ENCODE measurements at places on chromosomes 16 and 17.

DNA sequence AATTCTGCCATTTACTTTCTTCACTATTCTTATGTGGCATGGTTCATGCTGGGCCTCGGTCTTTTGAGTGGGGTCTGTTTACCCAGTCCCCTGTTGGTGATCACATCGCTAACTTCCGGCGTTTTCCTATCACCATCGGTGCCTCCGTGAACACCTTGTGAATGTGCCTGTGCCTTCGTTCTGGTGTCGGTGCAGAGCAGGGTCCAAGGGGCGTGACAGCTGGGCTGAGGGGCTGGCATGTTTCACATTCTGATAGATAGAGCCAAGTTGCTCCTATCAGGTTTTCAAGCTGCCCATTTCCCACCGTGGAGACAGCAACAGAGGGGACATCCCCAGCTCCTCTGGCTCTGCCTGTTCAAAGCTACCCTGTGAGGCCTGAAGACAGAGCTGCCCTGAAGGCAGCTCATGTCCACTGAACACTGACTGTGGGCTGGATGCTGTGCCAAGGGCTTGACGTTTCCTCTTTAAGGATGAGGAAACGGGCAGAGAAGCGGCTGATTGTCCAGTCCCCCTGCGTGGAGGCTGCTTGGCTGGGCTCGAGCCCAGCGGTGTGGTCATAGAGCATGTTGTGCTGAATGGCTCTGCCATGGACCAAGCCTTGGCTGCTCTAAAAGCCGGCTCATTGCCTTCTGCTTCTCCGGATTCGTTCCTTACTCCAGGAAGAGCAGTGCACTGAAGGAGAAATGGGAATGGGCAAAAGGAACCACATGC is 17.0 kb downstream of the DHODH start:
- DNase-seq = no peak

DNA sequence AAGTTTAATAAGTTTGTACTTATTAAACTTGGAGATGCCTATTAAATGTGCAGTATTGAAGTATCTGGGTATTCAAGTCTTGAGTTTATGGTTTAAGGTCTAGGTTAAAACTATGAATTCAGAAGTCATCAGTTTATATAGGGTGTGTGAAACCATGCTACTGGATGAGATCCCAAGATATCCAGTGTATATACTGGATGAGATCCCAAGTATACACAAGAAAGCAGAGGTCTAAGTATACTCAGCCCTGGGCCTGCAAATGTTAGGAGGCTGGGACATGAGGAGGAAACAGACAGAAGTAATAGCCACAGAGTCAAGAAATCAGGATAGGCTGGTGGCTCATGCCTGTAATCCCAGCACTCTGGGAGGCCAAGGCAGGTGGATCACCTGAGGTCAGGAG is 194.4 kb upstream of the AXIN2 start:
- DNase-seq = no peak

- DNase-seq = no peak
These were observed 2.7 kb downstream of the TOM1L1 start for GRCh38 chr17:54903375-54903774.

- no peak for DNase-seq
These were observed 7.7 kb upstream of the SLFN12L start for GRCh38 chr17:35545150-35545549.

DNA sequence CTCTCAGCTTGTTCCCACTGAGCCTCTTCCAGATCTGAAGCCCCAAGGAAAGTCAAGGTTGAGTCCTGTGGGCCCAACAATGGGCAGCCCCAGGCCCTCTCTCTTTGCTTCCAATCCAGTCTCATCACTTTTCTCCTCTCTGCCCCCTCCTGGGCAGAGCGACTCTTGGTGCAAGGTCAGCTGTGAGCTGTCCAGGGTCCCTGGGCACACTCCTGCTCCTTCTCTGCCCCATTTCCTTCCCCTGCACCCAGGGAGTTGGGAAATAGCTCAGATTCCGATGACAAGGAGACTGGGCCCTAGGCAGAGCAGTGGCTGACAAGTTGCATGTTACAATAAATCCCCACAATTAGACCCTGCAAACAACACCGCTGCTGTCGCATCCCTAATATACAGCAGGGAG is 16.1 kb upstream of the CRHR1 start:
- no peak for DNase-seq

- DNase-seq = no peak
These were observed 2.2 kb upstream of the CMIP start for GRCh38 chr16:81442220-81442915.

DNA sequence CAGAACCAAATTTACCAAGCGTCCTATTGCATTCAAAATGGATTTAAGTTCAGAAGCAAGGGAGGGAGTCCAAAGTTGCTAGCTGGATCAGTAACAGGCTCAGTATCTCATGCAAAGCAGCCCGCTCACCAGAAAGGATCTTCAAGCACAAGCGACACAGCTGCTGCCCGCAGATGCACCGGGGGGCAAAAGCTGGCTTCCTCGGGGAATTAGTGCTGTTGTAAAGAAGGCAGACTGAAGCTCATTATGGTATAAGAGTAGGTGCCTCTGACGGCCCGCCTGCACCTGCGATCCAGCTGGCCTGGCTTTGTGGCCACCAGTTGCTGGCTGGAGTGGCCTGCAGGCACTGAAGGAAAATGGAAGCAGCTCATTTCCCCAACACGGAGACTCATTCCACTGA is 128.4 kb upstream of the RCVRN start:
- no peak for DNase-seq

DNA sequence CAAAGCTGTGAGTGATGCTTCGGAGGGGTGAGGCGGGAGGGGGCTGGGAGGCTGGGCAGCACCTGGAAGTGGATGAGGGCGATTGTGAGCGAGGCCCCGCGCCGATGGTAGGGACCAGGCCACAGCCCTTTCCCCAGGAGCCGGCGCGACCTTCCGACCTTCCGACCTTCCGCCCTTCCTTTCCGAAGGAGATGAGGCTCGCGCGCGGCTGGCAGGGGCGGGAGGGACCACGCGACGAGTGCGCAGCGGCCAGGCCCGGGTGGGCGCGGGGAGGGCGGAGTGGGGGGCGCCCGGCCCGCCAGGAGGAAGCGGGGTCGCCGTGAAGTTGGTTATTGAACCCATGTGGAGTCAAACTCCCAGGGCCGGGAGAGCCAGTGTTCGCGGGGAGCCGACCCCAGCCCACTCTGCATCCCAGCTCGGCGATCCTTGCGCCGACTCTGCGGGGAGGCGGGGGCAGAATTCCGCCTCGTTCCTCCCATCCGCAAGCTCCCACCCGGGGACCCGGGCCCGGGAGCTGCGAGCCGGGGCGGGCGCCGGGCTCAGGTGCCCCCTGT is 56.6 kb downstream of the RAP1GAP2 start:
- no peak for DNase-seq

- no peak for DNase-seq
These were observed 1.7 kb downstream of the TMEM170A start for GRCh38 chr16:75462806-75463205.

GRCh38 chr16:87424266-87424665 is 32.1 kb downstream of the MAP1LC3B start:
- no peak for DNase-seq

DNA sequence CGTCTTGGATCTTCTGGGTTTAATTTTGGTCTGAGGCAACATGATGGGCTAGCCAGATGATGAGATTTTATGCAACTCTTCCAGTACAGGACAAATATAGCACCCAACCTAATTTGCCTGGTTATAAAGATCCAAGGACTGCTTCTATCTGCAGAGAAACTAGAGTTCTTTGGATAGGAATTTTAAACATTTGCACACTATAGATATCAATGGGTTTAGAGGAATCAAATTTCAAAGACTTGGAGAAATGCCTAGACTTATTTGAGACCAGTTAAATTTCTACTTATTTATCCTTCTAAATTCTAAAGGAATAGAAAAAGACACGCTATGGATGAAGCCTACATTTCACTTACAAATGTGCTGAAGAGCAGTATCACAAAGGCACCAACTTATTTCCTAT is 12.6 kb downstream of the PMFBP1 start:
- no peak for DNase-seq

DNA sequence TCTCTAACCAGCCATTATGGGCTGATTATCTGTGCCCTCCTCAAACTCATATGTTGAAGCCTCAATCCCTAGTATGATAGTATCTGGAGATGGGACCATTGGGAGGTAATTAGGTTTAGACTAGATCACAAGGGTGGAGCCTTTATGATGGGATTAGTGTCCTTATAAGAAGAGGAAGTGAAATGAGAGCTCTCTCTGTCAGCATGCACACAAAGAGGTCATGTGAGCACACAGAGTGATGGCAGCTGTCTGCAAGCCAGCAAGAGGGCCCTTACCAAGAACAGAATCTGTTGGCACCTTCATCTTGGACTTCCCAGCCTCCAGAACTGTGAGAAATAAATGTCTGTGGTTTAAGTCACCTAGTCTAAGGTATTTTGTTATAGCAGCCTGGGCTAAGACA is 101.9 kb downstream of the PCTP start:
- no peak for DNase-seq

DNA sequence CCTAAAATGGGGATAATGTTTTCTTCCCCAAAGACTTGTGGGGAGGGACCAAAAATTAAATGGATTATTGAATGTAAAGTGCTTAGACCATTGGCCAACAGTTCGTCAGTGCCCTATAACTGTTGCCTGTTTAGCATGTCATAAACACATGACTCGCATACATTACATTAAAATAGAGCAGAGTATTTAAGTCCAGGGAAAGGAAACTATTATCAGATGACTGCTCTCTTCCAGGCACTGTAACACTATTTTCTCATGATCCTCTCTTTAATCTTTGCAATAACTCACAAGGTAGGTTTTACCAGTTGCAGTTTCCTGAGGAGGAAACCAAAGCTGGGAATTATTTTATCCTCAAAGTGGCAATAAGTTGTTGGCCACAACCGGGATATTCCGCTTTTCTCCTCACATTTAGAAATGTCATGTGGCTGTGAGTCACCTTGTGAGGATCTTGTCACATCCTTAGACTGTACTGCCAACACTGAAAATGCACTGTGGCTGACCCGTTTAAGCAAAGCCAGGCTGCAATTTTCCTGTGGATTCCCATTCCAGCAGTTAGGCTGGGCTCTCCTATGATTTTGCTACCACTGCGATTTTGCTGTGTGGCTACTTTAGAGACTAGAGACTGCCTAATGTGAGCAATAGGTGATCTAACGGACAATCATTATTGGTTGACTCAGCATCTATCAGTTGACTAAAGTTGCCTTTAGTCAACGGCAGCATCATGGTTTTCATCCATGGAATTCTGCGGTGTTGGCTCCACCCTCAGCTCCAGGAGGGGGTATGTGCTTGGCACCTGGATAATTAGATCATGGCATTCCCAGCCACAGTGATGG is 58.3 kb upstream of the DHX40 start:
- DNase-seq = no peak

GRCh38 chr16:28529124-28529523 is 9.7 kb downstream of the NUPR1 start:
- no peak for DNase-seq

- DNase-seq = no peak
These were observed 20.9 kb upstream of the CLEC18A start for GRCh38 chr16:69930117-69930776.

DNA sequence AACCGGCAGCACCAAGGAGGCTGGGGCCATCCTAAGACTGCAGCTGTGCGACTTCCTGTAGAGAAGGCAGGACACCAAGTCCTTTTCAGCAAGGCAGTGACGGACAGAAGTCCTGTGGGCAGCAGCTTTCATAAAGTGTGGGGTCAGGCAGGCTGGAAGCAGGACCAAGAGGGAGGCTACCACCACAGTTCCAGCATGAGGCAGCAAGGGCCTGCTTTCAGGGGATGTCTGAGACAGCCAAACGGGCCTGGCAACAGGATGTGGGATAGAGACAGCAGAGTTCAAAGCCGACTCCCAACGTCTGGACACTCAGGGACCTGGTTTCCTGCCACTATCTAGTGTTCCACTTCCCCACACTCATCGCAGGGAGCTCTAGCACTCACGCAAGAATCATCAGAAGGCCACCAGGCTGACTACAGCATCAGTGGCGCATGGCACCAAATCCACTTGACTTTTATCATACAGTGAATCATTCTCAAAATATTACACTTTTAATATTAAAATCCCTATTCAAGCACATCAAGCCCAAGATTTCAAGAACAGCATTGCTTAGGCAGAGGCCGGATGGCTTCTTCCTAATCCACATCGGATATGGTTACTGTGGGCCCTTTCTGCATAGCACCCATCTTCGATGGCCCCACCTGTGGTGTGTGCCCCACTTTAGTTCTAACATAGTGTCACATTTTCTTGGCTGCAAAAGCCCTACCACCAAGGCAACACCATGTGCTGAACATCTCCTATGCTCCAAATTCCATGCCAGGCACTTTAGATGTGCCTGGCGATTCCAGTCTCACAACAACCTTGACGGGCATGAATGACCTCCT is 5.2 kb downstream of the USP7 start:
- DNase-seq = no peak

GRCh38 chr17:27930000-27930399 is 36.8 kb upstream of the LYRM9 start:
- no peak for DNase-seq

- DNase-seq = no peak
These were observed 15.9 kb downstream of the ADPRM start for GRCh38 chr17:10713318-10713717.

DNA sequence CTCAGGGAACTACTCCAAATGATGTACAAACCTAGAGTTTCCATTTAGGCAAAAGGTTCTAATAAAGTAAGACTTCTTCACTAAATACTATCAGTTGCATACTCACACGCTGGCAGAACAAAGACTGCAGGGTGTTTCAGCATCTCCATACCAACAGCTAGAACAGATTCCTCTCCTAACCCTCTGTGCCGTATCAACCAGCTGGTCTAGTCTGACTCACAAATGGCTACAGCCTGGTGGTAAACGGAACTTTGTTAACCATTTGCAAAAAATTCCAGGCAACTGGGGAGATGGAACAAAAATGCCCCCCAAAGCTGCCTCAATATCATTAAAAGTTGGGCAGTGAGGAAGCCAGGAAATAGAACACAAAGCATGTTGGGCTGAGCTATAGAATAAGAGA is 217.1 kb downstream of the GRIN2A start:
- DNase-seq = no peak

GRCh38 chr17:80869481-80870145 is 122.0 kb upstream of the CHMP6 start:
- no peak for DNase-seq

GRCh38 chr16:57265850-57266530 is 18.5 kb downstream of the PLLP start:
- DNase-seq = no peak

GRCh38 chr16:89115216-89115861 is 21.7 kb downstream of the ACSF3 start:
- DNase-seq = no peak

GRCh38 chr16:6615636-6616035 is 717.0 kb upstream of the RBFOX1 start:
- DNase-seq = no peak

GRCh38 chr16:17921357-17921978 is 415.1 kb downstream of the NPIPA8 start:
- DNase-seq = no peak

Data from AG09309 (cell line).